T-helper 17 cell (primary cell): ENCODE measurements at places on chromosomes 7 and 10.

GRCh38 chr10:122544493-122544892 is 16.1 kb upstream of the DMBT1 start:
- no peak for DNase-seq

- DNase-seq, result no peak
Observed at GRCh38 chr7:1312136-1313070, 79.7 kb downstream of the UNCX start.

DNA sequence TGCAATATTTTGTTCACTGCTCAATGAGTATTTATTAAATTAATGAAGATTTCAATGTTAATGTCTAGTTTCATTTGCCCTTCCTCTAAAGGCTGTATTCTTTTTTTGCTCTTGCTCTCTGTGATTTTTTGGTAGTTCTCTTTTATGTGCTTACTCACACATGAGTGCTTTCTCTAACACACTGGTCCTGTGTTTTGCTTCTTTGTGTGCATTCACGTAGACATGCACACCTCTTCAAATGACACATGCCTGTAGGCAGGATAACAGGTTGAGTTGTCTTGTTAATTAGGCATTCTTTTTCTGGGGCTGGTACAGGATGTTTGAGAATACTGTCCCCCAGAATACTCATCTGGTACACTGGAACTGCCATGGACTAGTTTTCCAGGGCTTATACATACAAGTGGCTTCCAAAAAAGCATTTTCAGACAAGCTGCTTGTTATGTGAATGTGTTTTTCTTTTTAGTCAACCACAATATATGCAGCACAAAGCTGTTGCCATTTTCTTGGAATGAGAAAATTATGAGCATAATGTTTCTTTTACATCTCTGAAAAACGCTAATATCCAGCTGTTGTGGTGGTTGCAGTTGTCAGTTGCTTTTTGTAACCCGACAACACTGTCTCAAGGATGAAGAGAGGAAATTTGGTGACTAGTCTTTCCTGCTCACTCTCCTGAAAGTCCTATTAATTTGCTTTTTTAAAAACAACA is 416.4 kb downstream of the AUTS2 start:
- no peak for DNase-seq

DNA sequence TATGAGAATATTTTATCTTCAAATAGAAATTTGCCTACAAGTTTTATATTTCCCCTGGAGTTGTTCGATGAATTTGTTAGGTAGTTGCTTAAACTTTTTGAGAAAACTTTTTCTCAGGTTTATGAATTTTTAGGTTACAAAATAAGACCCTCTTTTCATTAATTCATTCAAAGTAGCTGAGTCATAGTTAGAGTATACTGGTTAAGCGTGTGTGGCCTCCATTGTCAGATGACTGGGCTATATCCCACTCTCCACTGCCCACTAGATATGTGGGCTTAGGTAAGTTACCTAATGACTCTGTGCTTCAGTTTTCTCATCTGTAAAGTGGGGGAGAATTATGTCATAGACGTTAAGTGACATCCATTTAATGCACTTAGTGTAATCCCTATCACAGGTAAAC is 1.0 kb downstream of the ASB15 start:
- DNase-seq, result no peak

DNA sequence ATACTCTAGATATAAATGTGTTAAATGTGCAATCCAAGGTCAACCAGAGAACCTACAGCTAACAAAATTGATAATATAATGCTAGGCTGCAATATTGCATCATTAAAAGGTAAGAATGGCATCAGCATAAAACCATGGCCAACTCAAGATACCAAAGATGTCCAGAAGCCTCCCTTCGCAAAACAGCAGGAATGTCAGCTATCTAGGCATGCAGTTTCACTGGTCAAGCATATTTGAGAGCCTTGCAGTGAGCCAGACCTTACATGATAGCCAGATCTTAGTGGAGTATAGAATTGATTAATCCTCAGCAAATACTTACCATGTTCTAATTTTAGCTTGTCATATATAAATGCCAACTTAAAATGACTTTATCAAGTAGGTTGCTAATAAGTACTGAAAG is 138.8 kb downstream of the ZEB1 start:
- DNase-seq, result no peak

- no peak for DNase-seq
Observed at GRCh38 chr7:127080576-127080975, 172.2 kb downstream of the GRM8 start.

DNA sequence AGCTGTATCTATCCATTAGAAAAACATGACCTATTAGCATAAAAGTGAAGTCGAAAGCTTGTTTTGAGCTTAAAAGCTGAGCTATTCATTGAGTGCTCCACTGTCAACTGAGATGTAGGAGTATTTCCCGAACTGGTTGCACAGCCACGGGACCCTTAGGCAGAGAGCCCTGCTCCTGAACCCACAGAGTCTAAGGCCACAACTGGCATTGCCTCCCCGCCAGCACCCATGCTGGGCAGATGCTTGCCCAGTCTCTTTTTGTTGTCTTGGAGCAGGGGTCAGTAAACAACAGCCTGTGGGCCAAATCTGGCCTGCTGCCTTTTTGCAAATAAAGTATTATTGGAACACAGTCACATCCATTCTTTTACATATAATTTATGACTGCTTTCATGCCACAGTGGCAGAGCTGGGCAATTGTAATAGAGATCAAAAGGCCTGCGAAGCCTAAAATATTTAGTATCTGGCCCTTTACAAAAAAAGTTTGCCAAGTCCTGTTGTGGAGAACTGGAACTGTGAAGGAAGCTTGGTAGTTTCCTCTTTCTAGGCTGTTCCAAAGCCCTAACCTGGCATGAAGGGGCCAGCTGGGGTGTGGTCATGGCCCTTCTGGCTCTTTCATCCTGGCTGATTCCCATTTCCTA is 58.4 kb upstream of the WAPL start:
- no peak for DNase-seq

GRCh38 chr7:101146-102046 is 91.0 kb upstream of the FAM20C start:
- no peak for DNase-seq
